ENCODE measurements at places on chromosomes 5 and 9. TPM values are rescaled to one million over a fixed set of nuclear protein-coding genes. Genes with fewer than 3 reads are reported as not detected.
A peak's percentile ranks its signal among the peaks of the same experiment; 100 is the strongest.

Gene NRG2
- total RNA-seq: 6.2 TPM

DNA sequence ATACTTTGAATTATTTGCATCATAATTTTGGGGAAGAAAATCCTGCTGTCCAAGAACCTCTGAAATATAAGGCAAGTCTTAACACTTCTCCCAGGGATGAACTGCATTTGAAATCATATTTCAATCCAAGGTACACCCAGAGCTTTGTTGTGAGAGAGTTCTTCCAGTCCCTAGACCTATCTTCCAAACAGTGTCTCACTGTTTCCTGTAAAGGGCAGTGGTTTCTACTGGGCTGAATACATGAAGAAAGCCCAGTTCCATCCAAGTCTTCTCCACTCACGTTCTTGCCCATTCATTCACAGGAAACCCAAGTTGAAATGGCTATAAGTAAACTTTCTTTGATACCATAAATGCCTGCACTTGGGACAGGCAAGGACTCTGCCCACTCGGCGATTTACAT is 108.3 kb upstream of the LHFPL2 start:
- peak; percentile 26 for DNase-seq

GRCh38 chr9:10265153-10265631 is 347.6 kb downstream of the PTPRD start:
- DNase-seq: no peak

DNA sequence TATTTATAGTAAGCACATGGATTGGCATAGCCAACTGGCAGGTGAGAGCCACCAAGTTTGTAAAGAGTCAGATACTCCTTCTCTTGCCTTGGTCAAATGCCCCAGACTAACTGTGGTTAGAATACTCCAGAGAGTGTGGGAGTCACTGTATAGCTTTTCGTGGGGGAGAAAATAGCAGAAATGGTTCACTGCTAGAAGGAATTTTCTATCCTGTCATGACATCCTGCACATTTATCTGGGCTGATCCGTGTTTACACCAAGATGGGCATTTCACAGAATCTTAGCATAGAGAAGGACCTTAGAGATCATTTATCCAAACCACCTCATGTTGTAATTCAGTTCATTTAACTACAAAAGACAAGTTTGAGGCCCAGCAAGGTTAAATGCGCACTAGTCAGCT is 460.8 kb downstream of the ENC1 start:
- DNase-seq: no peak

- no peak for DNase-seq
Measured at GRCh38 chr9:119003201-119003611, 366.0 kb downstream of the BRINP1 start.

- no peak for DNase-seq
Measured at GRCh38 chr5:166962461-166962860, 1329.0 kb upstream of the WWC1 start.

- DNase-seq: no peak
Measured at GRCh38 chr9:98229620-98230019, 25.8 kb downstream of the TBC1D2 start.

- DNase-seq: no peak
Measured at GRCh38 chr9:90773617-90774016, 28.0 kb upstream of the SYK start.

Gene RETREG1
- total RNA-seq: 39.3 TPM

DNA sequence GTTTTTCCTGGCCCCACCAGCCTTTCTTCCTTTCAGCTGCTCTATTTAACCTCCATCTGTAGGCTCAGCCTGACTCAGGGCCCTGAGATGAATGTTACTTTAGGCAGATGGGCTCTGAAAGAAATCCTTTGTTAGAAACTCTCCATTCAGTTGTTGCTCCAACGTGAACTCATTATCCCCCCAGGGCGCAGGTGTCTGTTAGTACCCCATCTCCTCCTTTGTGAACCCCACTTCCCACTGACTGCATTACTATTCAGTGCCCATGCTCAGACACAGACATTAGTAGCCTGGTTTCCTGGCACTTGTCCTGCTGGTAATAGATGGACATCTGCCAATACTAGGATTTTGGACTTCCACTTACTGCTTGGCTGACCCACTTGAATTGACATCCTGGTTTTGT is 1271.6 kb downstream of the PTPRD start:
- no peak for DNase-seq

DNA sequence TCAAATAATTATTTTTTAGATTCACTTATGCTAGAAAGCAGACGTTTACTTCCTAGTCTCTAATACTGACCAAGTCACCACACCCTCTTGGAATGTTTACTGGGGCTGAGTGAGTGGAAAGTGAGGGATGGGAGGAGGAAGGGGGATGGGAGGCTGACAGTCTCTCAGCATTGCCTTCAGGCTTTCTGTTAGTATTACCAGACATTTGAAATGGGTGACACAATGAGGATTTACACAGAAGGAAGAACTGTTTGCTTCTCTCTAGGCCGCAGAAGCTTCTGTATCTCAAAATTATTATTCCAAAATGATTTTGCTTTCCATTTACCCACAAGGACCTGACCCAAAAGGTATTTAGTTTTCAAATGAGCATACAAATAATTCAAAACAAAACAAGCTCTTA is 232.8 kb upstream of the ZNF608 start:
- no peak for DNase-seq

Gene NR2F1
- 5.9 TPM for total RNA-seq

GRCh38 chr5:150616024-150616470 is 24.4 kb upstream of the SYNPO start:
- DNase-seq: no peak

- DNase-seq: no peak
Measured at GRCh38 chr5:91164424-91164823, 218.7 kb downstream of the ARRDC3 start.

DNA sequence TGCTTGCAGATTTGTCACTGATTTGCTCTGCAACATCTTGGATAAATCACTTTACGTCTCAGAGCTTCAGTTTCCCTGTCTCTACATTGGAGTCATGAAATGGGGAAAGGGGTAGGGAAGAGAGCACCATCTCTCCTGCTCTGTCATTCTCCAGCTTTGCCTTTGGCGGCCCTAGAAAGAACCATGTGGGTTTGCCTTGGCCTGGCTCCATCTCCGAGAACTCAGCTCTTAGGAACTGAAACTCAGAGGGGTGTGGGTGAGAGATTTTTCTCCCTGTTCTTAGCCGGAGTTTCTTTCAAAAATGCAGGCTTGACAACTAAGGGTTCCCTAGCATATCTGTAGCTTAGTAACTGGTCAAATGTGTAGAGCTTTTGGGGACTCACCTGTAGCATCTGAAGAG is 123.5 kb downstream of the SMARCA2 start:
- DNase-seq: no peak

GRCh38 chr5:111194925-111195324 is 29.3 kb upstream of the CAMK4 start:
- DNase-seq: no peak

Gene ARHGEF28
- 37.7 TPM for total RNA-seq

Gene CERCAM
- 5.6 TPM for total RNA-seq

GRCh38 chr5:135635451-135635850 is 56.7 kb upstream of the CXCL14 start:
- DNase-seq: no peak

DNA sequence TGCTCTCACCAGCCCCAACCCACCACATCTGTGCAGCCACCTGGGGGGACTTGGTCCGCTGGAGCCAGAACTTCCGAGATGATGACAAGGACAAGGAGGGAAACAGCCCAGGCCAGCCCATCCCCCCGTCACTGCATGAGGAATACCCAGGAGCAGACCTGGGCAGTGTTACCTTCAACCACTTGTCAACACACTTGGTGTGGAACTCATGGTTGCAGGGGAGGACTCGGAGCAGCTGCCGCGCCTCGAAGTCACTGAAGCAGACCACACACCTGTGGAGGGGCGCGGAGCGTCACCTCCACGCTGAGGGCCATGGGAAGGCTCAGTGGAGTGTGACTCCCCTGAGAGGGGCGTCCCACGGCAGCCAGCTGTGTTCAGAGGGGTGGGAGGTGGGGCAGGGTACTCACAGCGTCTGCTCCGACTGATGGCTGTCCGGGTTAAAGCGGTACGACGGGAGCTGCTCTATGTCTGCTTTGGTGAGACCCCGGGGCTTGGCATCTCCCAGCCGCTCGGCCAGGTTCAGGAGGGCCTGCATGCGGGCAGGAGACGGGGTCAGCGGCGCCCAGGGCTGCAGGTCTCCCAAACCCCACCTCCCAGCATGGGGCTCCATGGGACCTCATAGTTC is 8.0 kb downstream of the RNF44 start:
- no peak for DNase-seq

Gene FAM169A
- 2.9 TPM for total RNA-seq

Gene CHSY3
- 4.3 TPM for total RNA-seq

GRCh38 chr9:19104515-19105282 is 2.0 kb upstream of the HAUS6 start:
- no peak for DNase-seq

- peak; percentile 71 for DNase-seq
Measured at GRCh38 chr9:97411789-97412625, at the start of gene TDRD7. Gene TDRD7 (plus strand): TSS chr9:97412096. CDS start chr9:97428466, 16,370 bp downstream.

Gene PCA3
- not detected for total RNA-seq

DNA sequence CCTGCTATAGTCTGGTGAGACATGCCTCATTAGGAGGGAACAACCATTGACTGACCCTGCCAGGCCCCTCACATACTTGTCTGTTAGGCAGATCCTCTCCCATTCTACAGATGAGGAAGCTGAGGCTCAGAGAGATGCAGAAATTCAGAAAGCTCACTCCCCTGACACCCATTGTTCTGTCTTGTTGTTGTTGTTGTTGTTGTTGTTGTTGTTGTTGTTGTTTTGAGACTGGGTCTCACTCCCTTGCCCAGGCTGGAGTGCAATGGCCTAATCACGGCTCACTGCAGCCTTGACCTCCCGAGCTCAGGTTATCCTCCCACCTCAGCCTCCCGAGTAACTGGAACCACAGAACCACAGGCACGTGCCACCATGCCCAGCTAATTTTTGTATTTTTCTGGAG is 13.1 kb upstream of the CFAP157 start:
- no peak for DNase-seq

Gene FRMPD1
- 16.7 TPM for total RNA-seq

DNA sequence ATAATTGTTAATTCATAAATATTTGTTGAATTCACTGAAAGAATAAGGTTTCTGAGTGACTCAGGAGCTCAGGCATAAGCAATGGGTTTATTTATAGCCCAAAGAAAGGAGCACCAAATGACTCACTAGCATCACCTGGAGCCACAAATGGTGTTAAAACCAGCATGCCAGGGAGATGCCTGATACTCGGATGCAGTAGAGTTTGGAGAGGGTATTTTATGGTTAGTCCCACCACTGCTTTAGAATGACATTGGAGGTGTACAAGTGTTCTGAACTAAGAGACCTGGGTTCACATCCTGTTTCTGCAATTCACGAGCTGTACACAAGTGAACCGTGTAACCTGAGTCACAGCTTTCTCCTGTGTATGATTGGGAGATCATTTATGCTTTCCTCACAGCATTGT is 25.2 kb downstream of the CCL28 start:
- no peak for DNase-seq

DNA sequence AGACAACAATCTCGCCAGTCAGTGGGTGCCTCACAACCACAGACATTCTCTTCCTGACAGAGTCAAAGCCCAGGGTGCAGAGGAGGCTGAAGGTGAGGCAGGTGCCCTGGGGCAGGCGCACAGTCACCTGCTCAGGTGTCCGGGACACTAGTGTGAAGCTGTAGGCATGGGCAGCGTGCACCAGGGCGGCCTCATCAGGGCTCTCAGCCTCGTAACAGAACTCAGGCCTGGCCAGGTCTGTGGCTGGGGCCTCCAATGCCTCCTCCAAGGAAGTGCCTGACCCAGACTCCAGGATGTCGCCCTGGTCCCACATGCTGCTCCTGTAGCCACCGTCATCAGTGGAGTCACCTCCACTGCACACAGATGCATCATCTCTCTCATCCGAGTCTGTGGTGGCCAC is 198.7 kb downstream of the PTTG1 start:
- DNase-seq: no peak

DNA sequence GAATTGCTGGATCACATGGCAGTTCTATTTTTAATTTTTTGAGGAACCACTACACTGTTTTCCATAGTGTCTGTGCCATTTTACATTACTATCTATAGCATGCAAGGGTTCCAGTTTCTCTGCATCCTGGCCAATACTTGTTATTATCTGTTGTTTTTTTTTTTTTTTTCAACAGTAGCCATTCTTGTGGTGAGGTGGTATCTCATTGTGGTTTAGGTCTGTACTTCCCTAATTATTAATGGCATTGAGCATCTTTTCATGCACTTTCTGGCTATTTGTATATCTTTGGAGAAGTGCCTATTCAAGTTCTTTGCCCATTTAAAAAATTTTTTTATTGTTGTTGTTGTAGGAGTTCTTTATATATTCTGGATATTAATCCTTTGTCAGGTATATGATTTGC is 97.7 kb downstream of the GDNF start:
- no peak for DNase-seq

Gene HK3
- 1.1 TPM for total RNA-seq

- no peak for DNase-seq
Measured at GRCh38 chr9:135252980-135253304, 165.5 kb downstream of the OLFM1 start.

Gene PCDHGA2
- 1.4 TPM for total RNA-seq

DNA sequence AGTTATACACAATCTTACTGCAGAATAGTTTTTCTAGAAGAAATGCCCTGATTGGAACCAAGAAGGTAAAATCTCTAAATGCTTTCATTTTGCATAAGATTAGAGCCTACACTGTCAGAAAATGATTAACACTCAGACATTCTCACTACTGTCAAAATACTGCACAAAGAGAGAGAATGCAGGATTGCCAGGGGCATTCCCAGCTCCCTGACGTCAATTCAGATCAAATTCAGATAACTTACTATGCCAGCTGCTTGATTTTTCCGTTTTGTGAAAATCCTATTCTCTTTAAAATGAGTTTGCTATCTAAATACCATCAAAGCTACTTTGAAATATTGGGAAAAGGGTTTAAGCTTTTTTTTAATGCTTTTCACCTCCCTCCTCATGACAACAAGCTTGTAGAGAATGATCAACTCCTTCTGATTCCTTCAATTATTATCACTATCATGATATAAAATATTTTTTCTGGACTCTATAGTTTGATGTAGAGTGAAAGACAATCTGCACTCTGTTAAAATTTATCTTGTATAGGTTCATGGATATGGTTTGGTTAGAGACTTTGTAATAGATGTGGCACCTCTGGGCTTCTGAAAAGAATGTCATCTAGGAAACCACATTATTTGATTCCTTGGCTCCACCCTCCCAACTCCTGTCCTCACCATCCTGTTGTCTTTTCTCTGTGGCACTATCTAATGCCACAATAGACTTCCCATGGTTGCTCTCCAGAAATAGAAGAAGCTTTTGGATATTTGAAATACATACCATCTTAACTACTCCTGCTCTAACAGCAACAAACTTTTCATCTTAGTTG is 407.7 kb downstream of the PDE4D start:
- no peak for DNase-seq

- no peak for DNase-seq
Measured at GRCh38 chr9:87529671-87530070, 32.0 kb downstream of the DAPK1 start.

DNA sequence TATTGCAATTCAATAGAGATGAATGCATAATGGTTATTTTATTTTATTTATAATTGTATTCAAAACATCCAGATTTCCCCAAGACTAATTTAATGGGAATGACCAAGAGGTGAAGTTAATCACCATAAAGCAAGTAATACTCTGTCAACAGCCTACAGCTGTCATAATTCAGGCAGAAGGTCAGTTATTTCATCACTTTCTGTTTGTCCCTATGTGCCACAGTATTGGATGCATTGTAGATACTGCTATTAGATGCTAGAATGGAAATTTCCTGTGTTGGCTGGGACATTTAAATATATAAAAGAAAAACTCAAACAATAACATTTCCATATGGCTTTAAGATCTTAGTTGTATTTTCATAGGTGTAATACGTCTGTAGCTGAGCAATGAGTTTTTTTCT is 56.7 kb upstream of the MINAR2 start:
- no peak for DNase-seq

Gene ABCA2
- 27.6 TPM for total RNA-seq

Gene ARL14EPL
- not detected for total RNA-seq

Measured in lower leg skin (tissue), 4 donors.